ENCODE measurements at places on chromosomes 11 and 22.
A peak's percentile ranks its signal among the peaks of the same experiment; 100 is the strongest.

DNA sequence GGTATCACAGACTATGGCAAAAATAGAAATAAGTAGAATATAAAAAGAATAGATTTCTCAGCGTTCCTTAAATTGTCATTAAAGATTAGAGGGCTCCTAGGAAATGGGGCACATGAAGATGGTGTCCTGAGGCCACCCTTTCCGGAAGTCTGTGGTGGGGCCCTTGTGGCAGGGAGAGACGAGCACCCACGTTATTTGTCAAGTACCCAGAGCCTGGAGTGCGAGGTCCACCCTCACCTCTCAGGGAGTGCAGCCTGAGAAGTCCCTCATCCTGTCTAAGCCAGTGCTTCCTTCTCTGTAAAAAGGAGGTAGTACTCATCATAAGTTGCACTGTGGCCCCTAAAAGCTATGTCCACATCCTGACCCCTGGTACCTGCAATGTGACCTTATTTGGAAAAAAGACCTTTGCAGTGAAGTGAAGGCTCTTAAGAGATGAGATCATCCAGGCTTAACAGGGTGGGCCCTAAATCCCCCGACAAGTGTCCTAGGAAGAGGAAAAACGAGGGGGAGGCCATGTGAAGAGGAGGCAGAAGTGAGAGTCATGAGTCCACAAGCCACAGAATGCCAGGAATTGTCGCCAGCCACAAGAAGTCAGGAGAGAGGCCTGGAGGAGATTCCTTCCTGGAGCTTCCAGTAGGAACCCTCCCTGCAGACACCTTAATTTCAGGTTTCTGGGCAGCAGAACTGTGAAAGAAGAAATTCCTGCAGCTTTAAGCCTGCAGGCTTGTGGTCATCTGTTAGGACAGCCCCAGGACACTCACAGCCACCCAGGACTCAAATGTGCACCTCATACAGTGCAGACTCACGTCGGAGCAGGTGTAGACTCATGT is 76.8 kb upstream of the CCND1 start:
- peak; percentile 54 for DNase-seq

- DNase-seq: peak; percentile 72
Measured at GRCh38 chr22:35630387-35630793, 13.3 kb upstream of the MB start.

GRCh38 chr22:17472932-17473331 is 90.4 kb upstream of the SLC25A18 start:
- DNase-seq: no peak

DNA sequence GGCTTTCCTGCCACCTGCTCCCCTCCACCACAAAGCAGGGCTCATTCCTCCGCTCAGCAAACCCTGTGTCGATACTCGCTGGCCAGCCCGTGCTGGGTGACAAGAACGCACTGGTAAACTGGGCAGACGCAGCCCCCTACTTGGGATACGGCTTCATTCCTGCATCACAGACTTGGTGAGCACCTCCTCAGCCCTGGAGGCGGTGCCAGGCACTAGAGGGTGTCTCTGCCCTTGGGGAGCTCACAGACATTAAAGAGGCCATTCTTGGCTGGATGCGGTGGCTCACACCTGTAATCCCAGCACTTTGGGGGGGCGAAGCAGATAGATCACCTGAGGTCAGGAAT is 6.0 kb downstream of the ZDHHC24 start:
- no peak for DNase-seq

- DNase-seq: peak; percentile 51
Measured at GRCh38 chr22:46537946-46538813, 760 bp upstream of the CELSR1 start.

GRCh38 chr11:36460220-36460619 is 49.9 kb downstream of the TRAF6 start:
- no peak for DNase-seq

- DNase-seq: no peak
Measured at GRCh38 chr22:22397875-22398524, 110.5 kb downstream of the ZNF280B start.

- DNase-seq: peak; percentile 84
Measured at GRCh38 chr11:11025087-11025486, 167.2 kb upstream of the ZBED5 start.

- DNase-seq: no peak
Measured at GRCh38 chr11:95723361-95723942, 66.1 kb downstream of the FAM76B start.

DNA sequence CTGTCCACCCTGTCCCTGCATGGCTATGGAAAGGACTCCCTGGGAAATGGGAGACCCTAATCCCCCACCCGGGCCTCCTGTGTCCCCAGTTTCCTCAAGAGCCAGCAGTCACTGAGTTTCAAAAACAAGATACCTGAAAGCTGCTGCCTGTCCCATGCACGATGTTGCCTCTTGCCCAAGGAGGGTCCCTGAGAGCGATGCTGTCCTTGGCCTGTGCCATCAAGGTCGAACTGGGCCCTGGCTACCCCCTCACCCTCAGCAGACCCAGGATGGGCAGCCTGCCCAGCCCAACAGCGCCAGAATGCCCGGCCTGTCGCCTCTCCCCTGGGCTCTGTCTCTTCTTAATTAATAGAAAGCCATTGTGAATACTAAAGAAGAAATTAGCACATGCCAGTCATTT is 104.5 kb upstream of the LMO1 start:
- no peak for DNase-seq

- DNase-seq: peak; percentile 67
Measured at GRCh38 chr11:34680206-34680605, 59.3 kb downstream of the EHF start.

- no peak for DNase-seq
Measured at GRCh38 chr11:68022531-68022930, 8.0 kb upstream of the NDUFS8 start.

DNA sequence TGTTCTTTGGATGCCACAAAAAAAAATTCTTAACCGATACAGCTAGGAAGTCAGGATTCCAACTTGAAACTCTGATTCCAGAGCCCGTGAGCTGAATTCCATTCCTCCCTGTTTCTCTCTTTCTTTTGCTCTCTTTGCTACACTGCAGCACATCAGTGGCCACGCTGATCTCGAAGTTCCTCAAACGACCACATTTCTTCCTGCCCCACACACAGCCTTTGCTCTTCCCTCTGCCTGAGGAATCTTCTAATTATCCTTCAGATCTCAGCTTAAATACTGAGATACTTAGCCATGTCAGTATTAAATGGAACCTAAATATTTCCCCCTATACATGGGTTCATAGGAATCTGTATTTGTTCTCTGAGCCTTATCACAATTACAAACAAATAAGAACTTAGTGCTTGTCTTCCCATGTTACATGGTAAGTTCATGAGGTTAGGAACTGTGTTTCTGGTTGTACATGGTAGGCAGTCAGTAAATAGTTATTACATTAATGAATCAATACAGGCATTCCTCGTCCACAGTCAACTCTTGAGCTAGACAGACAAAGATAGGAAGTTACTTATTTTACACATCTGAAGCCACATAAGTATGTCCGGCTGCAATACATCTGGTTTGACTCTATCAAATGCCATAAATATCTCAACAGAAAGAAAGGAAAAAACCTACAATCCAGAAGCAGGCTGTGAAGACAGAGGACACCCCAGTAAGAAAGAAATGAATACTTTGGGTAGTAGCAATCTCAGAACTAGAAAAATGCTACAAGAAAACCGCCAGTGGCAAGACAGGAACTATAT is 86.6 kb downstream of the MAML2 start:
- DNase-seq: no peak

- no peak for DNase-seq
Measured at GRCh38 chr11:115707180-115707905, 203.1 kb upstream of the CADM1 start.

GRCh38 chr11:98277251-98277912 is 743.4 kb upstream of the CNTN5 start:
- DNase-seq: peak; percentile 30

GRCh38 chr11:13344818-13345217 is 67.2 kb downstream of the BMAL1 start:
- DNase-seq: no peak

- peak; percentile 81 for DNase-seq
Measured at GRCh38 chr11:111531136-111531535, 9.4 kb upstream of the LAYN start.

DNA sequence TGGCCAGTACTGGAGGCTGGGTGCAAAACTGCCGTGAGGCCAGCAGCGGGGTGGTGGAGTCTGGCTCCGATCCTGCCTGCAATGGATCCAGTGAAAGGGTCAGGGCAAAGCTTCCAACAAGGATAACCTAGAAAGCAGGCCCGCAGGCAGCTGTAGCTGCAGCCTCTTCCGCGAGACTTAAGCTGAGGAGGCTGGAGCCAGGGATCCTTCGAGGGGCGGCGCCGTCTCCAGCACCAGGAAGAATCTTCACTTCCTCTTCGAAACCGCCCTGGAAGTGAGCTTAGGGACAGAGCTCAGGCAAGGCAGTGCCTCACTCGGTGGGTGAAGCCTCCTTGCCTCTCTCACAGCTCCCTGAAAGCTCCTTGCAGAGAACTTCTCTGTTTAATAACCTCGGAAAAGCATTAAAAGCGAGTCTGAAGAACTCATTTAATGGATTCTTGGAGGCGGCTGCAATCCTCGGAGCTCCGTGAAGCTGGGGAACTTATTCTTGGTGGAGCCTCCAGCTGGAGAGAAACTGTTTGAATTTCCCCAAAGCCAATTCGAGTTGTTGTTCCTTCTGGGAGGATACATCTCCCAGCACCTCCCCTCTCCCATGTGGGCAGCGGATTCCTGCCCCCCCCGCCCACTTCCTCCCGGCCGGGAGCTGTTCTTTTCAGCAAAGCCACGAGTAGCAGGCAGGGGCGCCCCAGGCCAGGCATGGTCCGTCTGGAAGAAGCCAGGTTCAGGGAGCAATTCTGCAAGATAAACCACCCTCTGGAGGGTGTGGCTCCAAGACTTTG is 169.9 kb downstream of the CTTN start:
- peak; percentile 10 for DNase-seq

DNA sequence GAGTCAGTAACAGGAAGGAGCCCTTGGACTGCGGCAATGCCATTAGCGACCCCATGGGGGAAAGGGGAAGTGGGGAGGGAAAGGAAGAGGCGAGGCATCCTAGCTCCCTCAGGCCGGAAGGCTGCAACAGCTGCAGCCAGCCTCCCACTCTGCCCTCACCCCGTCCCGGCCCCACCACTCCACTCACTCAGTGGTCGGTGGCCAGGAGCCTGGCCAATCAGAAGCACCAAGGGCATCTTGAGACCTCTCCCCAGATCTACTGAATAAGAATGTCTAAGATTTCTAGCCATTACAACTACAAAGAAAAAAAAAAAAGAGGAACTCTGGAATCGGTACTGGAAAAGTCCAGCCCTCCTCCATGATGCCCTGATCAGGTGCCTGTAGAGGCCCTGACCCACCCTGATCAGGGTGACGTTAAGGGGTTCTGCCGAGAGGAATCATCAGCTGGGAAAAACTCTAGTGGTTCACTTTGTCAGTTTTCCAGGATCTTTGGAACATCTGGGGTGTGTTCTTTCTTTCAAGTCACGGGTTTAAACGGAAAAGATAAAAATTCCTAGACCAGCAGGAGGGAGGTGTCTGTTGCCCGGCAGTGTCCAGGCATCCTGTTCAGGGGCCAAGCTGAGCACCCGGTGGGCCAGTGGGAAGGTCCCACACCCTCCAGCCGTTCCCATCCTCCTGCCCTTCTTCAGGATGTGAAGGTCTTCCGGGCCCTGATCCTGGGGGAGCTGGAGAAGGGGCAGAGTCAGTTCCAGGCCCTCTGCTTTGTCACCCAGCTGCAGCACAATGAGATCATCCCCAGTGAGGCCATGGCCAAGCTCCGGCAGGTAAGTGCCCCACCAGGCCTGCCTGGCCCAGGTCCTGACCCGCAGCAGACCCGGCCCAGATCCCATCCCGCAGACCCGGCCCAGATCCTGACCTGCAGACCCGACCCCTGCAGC is 14.4 kb downstream of the OAF start:
- DNase-seq: no peak

DNA sequence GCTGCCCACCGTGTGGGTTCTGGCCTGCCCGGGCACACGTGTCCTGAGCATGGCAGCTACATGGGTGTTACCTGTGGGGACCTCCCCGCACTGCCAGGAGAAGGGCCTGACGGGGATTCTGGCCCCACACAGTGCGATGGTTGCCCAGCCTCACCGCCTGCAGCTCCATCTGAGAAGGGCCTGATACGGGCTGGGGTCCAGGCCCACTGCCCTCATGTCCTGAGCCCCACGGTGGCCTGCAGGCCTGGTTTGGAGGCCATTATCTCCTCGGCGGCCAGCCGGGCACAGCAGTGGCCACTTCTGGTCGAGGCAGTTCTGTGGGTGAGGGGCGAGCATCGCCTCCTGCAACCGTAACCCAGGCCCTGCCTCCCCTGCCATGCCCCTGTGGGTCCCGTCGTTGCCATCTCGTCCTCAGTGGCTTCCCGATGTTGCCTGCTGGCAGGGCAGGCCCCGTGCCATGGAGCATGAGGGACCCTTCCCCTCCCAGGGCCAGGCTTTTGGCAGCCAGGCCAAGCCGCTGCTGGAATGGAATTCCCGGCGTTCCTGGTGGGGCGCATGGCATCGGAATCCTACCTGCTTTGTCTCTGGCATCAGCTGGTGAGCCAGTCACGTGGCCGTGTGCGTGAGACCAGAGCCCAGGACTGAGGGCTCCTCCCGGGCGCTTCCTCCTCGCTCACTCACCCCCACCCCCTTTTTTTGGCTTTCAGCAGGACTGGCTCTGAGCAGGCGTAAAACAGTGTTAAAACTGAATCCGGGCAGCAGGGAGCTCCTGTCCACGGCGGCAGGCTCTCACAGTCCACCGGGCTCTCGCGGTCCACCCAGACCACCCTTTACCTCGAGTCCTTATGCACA is 71.9 kb upstream of the PPARA start:
- peak; percentile 76 for DNase-seq

DNA sequence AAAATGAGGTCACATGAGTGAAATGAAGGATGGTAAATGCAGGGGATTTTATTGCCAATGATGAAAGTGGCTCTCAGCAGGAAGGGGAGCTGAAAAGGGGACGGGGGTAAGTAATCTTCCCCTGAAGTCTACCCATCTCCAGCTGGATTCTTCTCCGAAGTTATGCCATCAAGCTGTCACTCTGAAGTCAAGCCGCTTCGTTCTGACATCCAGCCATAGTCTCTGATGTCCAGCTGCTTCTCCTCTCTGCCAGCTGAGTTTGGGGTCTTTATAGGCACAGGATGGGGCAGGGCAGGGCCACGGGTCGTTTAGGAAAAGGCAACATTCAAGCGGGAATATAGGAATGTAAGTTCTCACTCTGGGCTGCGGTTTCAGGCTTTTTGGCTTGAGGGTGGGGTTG is 181.9 kb upstream of the ANO3 start:
- no peak for DNase-seq

DNA sequence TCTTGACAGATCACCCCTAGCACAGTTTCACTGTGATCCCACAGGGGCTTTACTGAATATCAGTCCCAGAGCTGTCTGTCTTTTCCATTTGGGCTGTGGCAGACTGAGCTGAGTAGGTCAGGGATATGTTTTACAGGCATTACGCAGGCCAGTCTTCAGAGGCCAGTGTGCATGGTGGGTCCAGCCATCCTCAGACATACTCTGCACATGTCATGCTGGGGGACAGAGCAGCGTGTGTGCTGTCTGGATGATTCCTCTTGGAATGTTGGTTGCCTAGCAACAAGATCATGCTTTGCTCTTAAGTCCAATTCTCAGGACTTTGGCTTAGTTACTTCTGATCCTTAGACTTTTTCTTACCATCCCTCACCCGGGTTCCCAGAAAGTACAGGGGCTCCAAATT is 736.5 kb downstream of the DLG2 start:
- DNase-seq: no peak

GRCh38 chr11:102238391-102238821 is 78.9 kb upstream of the BIRC3 start:
- DNase-seq: peak; percentile 15

All from ELR (cell line).